Stimulated activated CD8-positive, alpha-beta memory T cell treated with anti-CD3 and anti-CD28 coated beads, Interleukin-7, amount 100 ng/mL, for 48 hours (primary cell): ENCODE measurements at places on chromosomes 6 and 20.

DNA sequence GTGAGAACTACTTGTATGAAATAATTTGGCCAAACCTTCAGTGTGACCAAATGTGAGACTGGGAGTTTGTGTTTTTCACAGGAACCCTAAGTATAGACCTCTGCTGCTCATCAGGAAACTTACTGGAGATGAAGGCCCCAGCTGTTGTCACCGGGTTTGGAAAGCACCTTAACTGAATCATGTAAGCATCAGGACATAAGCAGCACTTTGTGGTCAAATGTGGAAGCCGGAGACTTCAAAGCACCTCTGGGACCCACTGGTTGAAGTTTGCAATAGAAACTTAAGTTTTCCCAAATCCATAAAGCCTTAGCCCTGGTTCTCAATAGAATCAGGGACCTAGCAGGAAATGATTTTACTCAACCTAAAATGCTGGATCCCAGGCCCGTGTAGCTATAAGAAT is 14.3 kb downstream of the TTPAL start:
- no peak for DNase-seq

DNA sequence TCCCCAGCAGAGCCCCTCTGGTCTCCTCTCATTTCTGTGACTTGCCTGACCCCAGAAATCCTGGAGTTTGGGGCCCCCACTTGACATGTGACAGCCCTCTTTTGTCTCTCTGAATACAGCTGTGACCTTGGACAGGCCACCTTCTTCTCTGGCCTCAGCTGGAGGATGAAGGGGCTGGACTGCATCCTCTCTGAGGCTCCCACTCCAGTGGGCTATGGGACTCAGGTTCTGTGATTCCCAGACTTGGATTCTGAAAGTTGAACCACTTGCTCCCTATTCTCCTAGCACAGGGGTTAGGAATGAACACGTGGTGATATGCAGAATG is 9.1 kb downstream of the BPIFB3 start:
- no peak for DNase-seq

DNA sequence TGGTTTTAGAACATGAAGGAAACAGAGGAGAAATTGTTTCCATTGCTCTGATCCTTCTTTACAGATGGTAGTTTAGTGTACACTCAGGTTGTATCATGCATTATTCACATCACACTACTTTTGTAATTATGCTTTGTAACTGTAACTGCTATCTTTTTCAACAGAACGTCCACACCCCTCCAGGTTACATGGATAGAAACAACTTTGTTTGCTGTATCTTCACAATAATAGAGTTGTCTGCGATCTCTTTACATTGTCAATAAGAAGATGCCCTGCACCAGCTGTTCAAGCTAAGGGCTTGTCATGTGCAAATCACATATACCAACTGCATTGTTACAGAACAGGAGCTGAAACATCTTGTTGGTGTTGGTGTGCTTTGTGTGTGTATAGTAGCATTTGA is 67.9 kb upstream of the MAP7 start:
- no peak for DNase-seq

GRCh38 chr6:27176523-27177484 is 70.7 kb upstream of the PRSS16 start:
- peak; percentile 13 for DNase-seq

DNA sequence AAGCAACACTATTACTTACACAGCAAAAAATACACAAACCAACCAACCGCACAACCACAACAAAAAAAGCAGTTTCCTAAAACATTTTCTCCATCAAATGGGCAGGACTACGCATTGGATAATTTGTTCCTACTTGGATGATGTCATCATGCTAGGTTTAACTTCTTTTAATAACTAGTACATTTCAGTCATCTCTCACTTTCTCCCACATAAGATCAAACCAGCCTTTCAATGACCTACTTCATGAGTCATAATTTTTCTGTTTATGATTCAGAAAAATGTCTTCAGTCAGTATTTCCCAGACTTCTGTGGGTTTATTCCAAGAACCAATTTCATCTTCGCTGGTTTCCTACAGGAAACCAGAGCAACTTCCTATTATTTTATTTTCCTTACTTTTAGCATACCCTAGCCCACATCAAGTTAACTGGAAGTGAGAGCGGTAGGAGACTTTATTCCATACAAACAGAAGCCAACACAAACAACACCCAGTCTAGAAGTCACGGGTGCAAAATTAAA is 134.2 kb downstream of the GMDS start:
- DNase-seq, result no peak

- no peak for DNase-seq
Measured at GRCh38 chr6:149129371-149130077, 188.0 kb upstream of the TAB2 start.

- no peak for DNase-seq
Measured at GRCh38 chr6:23277521-23278179, 708.3 kb downstream of the HDGFL1 start.

- DNase-seq, result no peak
Measured at GRCh38 chr6:36078159-36078558, 50.6 kb downstream of the MAPK14 start.

DNA sequence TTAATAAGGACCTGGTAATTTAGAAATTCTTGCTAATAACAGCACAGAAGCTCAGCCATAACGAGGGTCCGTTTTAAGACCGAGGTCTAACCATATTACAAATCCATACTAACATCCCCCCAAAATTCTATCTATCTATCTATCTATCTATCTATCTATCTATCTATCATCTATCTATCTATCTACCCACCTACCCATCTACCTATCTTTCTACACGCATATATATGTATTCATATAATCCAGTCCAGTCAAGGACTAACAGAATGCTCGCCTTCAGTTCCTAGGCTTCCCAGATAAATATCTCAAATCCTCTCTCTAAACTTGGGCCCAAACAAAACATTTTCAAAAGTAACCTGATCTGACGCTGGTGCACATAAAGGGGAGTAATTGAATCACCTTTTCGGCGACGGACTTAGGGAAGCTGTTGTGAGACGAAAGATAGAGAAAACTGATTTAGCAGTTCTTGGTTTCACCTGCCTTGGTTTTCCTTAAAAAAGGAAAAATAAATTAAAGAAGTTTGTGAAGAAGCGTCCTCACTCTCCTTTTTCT is 14.5 kb downstream of the HMGN4 start:
- DNase-seq, result no peak

DNA sequence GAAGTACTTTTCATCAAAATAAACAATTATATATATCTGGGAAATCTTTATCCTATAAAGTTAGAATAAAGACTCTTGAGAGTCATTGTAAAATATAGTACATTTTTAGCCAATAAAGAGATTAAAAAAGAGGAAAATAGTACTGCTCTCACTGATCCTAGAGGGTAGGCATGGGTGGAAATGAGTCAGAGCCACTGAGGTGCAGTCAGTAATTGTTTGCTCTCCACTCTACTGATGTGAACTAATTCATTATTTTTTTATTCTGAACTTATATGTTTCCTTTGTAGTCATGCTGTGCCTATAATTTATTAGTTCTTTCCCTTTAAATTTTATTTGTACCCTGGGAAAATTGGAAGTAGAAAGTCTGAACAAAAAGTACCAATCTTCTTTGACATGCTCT is 1359.4 kb upstream of the GJE1 start:
- DNase-seq, result no peak

DNA sequence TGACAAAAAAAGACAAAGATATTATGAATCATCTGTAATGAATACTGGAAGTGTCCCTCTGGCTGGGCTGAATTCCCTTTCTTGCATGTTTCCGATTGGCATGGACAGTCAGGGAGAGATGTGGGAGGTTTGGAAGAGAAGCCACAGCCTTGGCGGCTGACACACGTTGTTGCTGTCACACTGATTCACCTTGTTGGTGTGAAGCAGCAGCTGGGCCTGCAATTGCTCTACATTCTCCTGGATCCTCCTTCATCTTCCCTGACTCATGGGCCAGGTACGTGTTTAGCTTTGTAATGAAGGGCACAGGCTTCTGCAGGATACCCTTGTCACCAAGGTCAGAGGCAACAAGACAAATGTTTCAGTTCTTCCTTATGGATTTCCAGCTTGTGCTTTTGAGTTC is 13.4 kb upstream of the SMIM8 start:
- no peak for DNase-seq
